ENCODE measurements at places on chromosomes 6 and 20.

- DNase-seq: no peak
These were observed 109.4 kb upstream of the NEDD9 start for GRCh38 chr6:11341867-11342266.

DNA sequence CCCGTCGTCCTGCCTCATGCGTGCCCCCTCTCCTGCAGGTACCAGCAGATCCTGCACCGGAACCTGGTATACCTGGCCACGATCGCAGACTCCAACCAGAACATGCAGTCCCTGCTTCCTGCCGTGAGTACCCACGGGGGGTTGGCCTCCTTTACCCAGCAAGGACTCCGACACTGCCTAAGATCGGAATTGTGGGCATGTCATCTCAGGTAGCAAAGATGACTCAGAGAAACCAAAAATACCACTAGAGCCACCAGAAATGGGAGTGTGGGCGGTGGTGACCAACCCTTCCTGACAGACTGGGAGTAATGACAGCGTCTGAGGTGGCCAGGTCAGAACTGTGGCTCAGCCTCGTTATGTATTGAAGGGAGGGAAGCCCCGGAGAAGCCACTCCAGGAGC is 16.3 kb downstream of the SS18L1 start:
- DNase-seq: no peak

- DNase-seq: no peak
These were observed 158.6 kb downstream of the RPS12 start for GRCh38 chr6:132972971-132973370.

- DNase-seq: no peak
These were observed 22.1 kb upstream of the ARHGAP18 start for GRCh38 chr6:129732034-129732433.

GRCh38 chr6:170114187-170114945 is 176.5 kb downstream of the DLL1 start:
- DNase-seq: no peak

- DNase-seq: peak; percentile 4
These were observed 26.4 kb downstream of the PNPLA1 start for GRCh38 chr6:36296240-36296639.

GRCh38 chr6:119658917-119659316 is 309.4 kb upstream of the MAN1A1 start:
- no peak for DNase-seq

- no peak for DNase-seq
These were observed 774.2 kb upstream of the EYS start for GRCh38 chr6:66481216-66481615.

- no peak for DNase-seq
These were observed 144.4 kb downstream of the ZDHHC14 start for GRCh38 chr6:157525292-157525889.

GRCh38 chr20:44028003-44028730 is 113.5 kb downstream of the TOX2 start:
- DNase-seq: no peak

DNA sequence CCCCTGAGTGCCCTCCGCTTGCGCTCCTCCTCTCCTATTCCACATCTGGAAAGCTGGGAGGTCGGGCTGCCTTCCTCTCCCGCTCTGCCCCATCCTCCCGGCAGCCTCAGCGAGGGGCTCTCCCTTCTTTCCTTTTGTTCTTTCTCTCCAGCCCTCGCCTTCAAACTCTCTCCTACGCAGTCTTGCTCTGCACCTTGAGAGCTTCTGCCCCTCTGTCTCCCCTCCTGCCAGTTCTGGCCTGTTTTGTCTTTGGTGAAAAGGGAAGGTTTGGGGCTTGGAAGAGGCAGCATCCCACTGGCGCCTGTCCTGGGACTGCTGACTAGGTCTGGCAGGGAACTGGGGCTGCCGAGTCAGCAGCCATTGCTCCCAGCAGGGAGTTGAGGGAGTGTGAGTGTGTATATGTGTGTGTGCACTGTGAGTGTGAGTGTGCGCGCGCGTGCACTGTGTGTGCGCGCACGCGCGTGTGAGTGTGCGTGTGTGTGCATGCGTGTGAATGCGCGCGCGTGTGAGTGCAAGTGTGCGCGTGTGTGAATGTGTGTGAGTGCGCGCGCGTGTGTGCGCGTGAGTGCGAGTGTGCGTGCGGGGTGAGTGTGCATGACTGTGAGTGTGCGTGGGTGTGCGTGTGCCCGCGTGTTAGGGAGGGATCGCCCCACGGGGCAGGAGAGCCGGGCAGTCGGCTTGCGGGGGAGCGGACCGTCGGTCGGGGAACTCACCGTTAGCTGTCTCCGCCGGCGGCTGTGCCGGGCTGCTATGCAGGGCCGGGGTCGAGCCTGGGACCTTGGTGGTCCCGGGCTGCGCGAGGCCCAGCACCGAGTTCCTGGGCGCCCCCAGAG is 523 bp downstream of the CPXM1 start:
- DNase-seq: no peak

DNA sequence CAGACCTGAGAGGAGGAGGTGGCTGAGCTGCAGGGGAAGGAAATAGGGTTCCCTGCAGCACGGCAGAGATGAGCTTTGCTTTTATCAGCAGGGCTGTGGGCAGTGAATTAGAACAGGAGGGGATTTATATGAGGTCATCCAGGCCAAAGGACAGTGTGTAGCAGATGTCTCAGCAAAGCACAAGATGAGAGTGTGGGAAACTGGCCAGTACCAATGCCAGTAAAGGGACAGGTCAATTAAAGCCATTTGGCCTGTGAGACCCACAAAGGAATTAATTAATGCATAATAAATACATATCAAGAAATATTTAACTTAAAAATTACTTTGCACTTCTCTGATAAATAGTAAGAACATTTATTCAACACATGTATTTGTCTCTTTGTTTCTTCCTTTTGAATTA is at the start of gene DEFB119:
Gene DEFB119 (minus strand): TSS at position 101 of the 400 bp plus-strand sequence. CDS start 107 bp downstream, outside the sequence.
- no peak for DNase-seq

DNA sequence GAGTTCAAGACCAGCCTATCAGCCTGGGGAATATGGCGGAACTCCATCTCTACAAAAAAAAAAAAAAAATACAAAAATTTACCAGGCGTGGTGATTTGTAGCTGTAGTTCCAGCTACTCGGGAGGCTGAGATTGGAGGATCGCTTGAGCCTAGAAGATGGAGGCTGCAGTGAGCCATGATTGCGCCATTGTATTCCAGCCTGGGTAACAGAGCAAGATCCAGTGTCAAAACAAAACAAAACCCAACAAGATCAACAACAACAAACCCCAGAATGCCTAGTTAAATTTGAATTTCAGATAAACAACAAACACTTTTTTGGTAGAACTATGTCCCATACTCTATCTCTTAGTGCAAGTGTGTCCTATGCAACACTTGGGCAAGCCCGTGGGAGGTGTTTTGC is 39.9 kb downstream of the SNAI1 start:
- DNase-seq: no peak

- DNase-seq: no peak
These were observed 400.6 kb downstream of the HDGFL1 start for GRCh38 chr6:22970004-22970403.

DNA sequence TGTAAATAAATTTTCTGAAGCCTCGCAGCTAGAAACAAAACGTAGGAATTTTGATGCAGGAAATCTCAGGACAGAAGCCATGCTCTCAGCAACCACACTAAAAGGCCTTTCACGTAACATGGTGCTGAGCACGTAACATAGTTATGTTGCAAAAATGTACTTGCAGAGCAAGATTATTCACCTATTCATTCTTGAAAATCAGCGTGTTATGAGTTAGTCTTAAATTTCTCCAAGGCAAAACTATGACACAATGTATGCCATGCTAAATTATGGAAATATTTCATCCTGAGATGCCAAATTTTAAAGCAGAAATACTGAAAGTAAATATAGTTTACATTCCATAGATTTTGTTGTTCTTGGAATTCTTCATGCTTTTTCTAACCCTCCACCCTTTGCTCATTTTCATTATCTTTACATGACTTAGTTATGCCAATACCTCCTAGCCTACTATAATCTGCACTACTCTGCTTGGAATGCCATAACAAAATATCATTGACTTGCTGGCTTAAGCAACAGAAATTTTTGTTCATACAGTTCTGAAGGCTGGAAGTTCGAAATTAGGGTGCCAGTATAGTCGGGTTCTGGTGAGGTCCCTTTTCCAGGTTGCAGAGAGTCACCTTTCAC is 179.8 kb upstream of the BMP5 start:
- no peak for DNase-seq

- DNase-seq: no peak
These were observed 1.4 kb upstream of the SNTA1 start for GRCh38 chr20:33444797-33445560.

DNA sequence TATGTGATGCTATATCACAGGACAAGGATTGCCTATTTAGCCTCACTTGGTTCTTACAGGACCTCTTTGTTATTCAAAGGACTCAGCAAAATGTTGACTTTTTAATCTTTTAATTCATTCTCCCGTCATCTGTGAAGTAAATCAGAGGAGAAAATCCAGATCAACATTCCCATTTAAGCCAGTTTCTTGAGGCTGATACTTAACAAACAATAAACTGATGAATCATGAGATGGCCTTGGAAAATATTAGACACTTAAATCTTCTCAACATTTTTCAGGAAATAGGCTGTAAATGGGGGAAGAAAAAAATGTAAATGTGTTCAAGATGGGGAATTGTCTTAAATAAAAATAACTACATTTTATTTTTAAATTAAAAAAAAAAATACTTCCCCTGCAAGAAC is 55.9 kb upstream of the UBR2 start:
- no peak for DNase-seq

- DNase-seq: no peak
These were observed 127.8 kb downstream of the SIM1 start for GRCh38 chr6:100336876-100337275.

- no peak for DNase-seq
These were observed 33.0 kb downstream of the SLCO4A1 start for GRCh38 chr20:62675156-62675876.

Data from AG09319 (cell line).